Activated T-cell treated with anti-CD3 and anti-CD28 coated beads, Interleukin-2, amount 50 U/mL, for 4 hours (primary cell): ENCODE measurements at places on chromosomes 3 and 15. TPM values are rescaled to one million over a fixed set of nuclear protein-coding genes. Genes with fewer than 3 reads are reported as not detected.

- DNase-seq = no peak
Measured at GRCh38 chr3:124092811-124093210, 100.9 kb upstream of the ROPN1 start.

DNA sequence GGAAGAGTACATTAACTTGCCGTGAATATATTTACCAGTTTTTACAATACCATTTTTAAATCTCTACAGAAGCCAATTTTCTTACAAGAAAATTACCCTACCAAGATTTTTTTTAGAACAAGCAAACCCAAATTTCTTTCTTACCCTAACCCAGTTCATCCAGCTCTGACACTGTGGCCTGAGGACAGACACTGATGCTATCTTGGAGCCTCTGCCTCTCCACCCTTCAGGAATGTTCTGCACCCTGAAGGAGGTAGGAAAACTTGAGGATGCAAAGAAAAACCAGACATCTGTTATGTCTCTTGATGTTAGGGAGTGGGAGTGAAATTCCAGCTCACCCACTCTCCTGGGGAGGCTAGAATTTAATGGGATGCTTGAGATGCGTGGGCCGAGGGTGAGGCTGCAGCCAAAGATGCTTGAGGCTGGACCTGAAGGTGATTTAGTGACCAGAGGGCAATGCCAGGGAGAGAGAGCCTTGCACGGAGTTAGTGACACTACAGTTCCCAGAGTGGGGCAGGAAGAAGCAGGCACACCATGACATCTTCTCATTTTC lies 69.9 kb downstream of the LIPC start:
- no peak for DNase-seq

GRCh38 chr3:195543500-195544229 lies 540 bp upstream of the PPP1R2 start:
- DNase-seq = no peak

GRCh38 chr3:129985113-129985512 lies 10.6 kb downstream of the TRH start:
- no peak for DNase-seq

- DNase-seq = no peak
Measured at GRCh38 chr15:42716626-42717025, 20.3 kb downstream of the CDAN1 start.

GRCh38 chr15:76426941-76427340 lies 90.4 kb downstream of the ISL2 start:
- no peak for DNase-seq

GRCh38 chr15:52161406-52161966 lies 29.7 kb downstream of the GNB5 start:
- DNase-seq = no peak

Gene C2CD4B
- total RNA-seq = 1.0 TPM
